SIG-M5 (cell line): ENCODE measurements at places on chromosomes 1 and 21.

DNA sequence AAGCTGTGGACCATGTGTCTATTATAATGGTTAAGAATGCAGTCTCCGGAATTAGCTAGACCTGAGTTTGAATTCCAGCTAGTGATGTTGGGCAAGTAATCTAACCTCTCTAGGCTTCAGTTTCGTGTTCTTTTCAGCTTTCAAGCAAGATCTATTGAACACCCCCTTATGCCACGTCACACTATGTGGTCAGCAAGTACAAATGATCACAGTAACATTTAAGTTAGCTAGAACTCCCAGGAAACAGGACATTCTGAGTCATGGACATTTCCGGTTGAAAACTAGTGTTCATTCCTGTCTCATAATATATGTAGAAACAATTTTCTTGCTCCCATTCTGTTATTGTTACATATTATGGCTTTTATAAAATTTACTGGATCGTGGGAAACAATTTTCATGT, 34.0 kb upstream of the NHLH2 start:
- DNase-seq, result no peak

DNA sequence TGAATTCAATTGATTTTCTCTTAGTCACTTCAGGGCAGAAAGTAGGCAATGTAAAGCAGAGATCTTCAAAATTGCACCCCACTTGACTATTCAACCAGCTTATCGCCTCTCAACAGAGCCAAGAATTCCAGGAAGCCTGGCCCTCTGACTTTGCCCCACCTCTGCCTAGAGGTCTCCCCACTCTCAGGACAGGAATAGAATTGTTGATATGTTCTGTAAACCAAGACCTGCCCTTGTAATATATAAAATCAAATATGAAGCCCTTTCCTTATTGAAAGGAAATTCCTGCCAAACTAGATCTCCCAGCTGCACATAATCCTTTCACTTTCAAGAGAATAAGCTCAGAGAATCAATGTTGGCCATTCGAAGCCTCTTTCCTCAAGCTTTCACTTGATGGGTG, 116.1 kb upstream of the DPT start:
- no peak for DNase-seq

GRCh38 chr1:32783851-32784250, 33.3 kb downstream of the YARS1 start:
- DNase-seq, result no peak

- DNase-seq, result no peak
Observed at GRCh38 chr1:156638189-156638985, 3.5 kb upstream of the BCAN start.

DNA sequence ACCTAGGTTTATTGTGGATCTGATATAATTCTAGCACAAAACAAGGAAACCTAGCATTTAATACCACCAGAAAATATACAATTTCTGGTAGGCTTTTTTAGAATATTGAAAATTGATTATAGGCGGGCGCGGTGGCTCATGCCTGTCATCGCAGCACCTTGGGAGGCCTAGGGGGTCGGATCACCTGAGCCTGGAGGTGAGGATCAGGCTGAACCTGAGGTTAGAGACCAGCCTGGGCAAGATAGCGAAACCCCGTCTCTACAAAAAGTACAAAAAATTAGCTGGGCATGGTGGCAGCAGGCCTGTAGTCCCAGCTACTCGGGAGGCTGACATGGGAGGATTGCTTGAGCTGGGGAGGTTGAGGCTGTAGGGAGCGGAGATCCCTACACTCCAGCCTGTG, 948 bp upstream of the COP1 start:
- DNase-seq, result no peak

DNA sequence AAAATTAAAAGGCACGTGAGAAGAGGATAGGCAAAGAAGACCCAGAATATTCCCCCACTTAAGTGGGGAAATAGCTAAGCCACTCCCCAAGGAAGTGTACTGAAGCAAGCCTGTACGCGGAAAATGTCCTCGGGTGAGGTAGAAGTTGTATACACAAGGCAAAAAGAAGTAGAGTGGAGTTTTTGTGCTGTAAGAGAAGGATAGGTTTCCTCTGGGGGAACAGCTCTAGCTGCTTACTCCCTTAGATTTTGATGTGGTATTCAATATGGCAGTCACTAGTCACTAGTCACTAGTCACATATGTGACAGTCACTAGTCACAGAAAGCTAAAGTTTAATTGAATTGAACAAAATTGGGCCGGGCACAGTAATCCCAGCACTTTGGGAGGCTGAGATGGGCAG, 7.6 kb downstream of the TXNIP start:
- no peak for DNase-seq

DNA sequence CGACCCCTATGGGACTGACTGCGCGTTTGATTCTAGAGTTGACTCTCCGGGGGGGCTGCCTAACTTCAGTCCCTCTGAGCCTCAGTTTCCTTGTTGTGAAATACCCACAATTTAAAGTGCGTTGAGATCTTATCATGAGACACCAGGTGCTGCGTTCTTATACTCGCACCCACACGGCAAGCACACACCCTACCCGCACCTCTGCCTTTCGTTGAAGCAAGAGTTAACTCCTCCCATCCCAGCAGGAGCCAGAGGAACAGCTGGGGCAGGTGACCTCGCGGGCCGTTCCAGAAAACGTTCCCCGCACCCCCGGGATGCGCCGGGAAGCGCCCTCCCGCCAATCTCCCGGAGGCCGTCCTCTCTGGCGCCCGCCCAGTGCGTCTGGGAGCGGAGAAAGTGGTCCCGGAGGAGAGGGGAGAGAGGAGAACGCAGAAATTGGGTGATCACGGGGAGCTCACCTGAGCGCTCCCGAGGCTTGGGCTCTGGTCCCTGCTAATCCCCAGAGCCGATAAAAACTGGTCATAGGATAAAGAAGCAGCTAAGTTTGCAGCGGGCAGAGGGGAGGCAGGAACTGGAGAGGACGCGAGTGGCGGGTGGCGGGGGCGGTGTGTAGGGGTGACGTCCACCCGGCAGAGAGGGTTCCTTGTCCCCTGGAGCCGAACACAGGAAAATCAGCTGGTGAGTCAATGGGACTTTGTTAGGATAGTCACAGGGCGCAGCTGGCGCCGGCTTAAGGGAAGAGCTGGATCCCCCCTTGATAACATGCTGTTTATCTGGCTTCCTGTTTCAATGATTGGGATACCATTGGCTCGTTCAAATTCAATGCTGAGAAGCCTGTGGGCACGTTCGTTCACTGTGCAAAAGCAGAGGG, 869 bp downstream of the NAV1 start:
- no peak for DNase-seq

DNA sequence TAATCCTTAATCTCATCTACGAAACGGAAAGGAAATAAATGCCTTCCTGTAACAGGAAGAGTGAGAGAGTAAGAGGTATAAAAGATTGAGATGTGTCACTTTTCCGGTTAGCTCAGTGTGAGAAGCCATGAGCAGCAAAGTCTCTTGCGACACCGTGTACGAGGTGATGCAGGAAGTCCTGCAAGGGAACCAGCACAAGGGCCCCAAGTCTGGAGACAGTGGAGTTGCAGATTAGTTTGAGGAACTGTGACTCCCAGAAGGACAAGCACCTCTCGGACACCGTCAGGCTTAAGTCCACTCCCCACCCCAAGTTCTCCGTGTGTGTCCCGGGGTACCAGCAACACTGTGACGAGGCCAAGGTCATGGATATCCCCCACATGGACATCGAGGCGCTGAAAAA, 592.3 kb upstream of the ADGRL2 start:
- no peak for DNase-seq

DNA sequence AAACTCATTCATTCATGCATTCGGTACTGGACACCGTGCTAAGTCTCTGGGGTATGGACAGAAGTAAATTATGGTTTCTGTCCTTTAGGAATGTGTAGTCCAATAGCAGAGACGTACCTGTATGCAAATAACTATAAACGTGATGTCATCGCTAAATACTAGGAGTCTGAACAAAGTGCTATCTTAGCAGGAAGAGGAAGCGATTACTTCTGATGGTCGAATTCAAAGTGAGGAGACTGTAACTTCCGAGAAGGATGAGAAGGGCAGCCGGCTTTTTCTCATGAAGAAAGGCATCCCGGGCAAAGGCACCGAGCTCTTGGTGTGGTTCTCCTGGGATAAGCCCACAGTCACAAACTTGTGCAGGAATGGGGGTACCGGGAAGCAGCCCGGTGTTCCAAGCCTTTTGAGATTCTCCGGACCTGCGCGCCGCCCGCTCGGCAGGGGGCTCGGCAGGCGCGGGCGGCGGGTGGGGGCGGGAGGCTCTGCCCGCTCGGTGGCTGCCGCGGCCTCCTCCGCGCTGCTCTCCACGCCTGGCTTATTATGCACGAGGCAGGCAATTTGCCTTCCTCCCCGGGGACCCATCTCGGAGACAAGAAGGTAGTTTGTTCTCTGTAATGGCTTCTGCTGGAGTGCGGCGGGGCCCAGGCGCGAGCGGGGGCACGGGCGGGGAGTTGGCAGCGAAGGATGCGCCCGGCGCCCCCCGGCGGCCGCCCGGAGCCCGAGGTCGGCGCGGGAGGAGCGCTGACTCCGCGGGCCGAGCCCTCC, 67.5 kb upstream of the CD1D start:
- DNase-seq, result no peak

GRCh38 chr1:233316473-233316872, 11.1 kb upstream of the MAP3K21 start:
- DNase-seq, result no peak

GRCh38 chr1:30416221-30416820, 307.1 kb downstream of the MATN1 start:
- DNase-seq, result no peak

DNA sequence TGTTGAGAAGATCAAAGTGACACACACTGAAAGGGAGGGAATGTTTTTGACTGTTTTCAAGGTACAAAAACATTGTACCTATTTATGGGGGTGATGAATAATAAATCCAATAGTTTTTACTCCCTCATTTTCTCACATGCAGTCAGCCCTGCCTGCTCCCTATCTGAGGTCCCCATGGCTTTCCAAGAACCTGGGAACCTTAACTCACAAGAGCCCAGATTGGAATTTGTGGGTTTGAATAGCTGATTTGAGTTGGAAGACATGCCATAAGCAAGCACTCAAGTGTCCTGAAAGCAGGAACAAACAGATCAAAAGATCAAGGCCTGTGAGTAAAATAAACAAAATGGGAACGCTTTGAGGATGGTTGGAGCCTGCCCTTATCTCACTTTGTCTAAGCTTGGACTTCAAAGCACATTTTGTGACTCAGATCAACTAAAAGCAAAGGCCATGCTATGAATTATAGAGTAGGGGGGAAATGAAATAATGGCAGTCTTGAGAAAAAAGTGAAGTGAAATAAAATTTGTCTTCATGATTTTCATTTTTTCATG, 136.6 kb downstream of the LYPLAL1 start:
- DNase-seq, result no peak

DNA sequence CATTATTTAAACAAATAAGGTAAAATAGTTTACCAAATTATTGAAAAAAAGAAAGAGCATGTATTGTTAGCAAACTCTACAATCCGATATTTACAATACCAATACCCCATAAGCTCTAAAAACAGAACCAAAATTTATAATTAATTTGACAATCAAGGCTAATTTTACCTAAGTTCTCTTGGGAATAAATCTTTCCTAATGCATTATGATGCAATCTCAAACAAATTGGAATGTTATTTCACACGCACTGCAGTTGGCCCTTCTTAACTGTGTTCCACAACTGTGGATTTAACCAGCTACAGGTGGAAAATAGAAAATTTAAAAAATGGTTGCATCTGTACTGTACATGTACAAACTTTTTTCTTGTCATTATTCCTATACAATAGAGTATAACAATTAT, 300.1 kb downstream of the BRINP3 start:
- DNase-seq, result no peak

DNA sequence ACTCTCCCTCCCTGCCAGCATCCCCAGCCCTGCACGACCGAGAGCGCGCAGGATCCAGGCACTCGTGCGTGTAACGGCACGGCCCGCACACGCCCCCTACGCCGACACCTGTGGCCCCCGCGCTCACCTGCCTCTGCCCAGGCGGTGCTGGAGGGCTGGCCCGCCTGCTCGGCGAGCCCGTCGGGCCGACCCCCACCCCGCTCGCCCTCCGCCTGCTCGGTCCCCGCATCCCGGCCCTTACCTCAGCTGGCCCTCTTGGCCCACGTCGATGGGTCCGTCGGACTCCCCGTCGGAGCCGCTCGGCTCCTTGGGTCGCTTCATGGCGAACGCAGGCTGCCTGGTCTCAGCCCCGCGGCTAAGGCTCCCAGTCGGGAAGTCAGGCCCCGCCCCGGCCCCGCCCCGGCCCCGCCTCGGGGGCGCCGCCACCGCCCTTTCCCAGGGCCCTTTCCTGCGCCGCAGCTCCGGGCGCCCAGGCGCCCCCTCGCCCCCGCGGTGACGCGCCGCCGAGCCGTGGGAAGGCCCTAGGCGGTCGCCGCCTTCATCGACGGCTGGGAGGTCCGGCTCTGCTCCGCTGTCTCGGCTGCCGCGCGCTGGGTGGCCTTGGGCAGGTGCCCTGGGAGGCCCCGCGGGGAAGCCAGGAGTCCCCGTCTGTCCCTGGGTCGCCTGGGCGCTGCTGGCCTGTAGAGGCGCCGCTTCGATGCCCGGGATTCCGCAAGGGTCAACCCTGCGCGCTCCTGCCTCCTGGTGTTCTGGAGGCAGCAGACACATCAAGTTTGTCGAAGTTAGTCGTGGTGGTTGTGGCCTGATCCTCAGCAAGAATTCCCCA, at the start of gene HEYL:
HEYL (minus strand) TSS at position 339 of the 826 bp plus-strand sequence; CDS start at position 321, 18 bp downstream.
- no peak for DNase-seq

GRCh38 chr1:99887890-99888289, 37.7 kb downstream of the AGL start:
- DNase-seq, result no peak
